ENCODE measurements at places on chromosomes 2 and 18.

DNA sequence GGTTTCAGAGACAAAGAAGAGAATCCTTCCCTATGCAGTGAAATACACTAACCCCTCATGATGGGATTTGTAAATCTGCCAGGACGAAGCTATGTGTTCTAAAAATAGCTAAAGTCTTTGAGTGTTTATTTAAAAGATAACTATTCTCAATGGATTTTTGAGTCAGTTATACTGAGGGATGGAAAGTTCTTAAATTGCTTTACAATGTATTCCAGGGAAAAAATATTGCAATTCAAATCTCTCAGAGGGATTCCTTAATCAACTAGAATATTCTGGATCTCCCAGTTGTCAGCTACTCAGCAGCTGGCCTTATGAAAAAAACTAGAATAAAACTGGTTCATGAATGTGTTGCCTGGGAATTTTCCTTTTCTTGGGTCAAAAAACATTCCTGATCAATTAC lies 312.4 kb downstream of the PLCL1 start:
- DNase-seq = no peak

DNA sequence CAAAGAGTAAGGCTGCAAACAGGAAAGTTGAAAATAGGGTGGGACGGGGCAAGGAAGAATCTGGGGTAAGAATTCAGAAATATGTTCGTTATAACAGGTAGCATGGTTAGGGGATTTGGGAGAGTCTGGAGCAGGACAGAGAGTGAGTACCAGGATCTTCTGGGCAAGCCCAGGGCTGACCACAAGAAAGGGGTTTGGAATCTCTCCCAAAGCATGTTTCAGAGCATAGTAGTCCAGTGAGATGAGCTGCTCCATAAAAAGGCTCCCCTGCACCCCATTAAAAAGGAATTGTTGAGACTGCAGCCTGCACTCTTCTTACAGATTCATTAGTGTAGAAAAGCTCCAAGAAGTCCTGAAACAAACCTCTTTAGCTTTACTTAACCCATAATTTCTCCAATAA lies 291.1 kb downstream of the MTX2 start:
- DNase-seq = no peak

DNA sequence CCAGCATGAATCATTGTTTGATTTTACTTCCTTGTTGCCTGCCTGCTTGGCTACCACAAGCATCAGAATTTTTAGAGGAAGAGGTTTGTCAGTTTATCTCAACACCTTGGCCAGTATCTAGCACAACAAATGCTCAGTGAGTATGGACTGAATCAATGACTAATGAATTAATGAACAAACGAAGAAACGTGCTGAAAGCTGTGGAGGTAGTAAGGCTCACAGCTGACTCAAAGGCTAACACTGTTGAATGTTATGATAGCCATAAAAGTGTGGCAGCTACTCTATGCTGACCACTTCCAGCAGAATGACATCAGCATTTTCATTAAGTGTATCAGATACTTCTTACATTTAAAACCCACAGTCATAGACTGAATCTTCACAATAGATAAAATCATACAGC lies 543.4 kb downstream of the IRS1 start:
- no peak for DNase-seq

GRCh38 chr18:35880788-35881455 lies 91.6 kb upstream of the RMP24 start:
- no peak for DNase-seq

- no peak for DNase-seq
These were observed 748.7 kb downstream of the RNF144A start for GRCh38 chr2:7665880-7666279.

DNA sequence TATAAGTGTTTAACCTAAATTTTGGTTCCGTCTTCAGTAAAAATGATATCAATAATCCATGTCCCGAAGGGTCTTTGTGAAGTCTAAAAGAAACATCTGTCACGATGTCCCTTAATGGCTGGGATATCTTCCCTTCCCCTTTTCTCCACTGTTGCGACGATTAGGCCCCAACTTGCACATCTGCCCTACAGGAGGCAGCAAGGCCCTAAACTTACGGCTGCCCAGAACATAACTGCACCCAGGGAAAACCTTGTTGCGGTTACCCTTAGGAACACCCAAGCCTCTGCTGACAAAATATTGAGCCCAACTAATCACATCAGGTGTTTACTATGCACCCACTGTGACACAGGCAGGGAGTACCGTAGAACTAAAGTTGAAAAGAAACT lies 1.3 kb upstream of the SMAD2 start:
- no peak for DNase-seq

DNA sequence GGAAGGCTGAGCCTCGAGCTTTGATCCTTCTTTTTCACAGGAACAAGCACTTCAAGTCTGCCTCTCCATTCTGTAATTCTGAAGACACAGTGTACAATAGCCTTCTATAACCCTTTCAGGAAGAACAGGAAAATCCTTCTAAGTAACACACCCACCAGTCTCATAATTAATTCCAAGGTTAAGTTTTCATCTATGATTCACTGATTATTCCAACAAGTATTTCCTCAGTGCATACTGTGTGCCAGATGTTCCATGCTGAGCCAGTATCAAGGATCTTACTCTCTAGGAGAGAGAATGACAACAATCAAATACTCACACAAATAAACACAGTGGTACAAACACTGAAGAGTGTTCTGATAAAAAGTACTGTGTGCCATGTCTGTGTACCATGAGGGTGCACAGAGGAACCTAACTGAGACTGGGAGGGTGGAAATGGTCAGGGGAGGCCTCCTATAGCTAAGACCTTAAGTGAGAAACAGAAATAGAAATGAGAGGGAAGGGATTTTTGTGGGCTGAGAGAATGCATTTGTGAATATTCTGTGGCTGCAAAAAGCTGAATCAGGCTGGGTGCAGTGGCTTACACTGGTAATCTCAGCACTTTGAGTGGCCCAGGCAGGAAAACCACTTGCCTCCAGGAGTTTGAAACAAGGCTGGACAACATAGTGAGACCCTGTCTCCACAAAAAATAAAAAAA lies 7.3 kb upstream of the MTLN start:
- no peak for DNase-seq

- DNase-seq = no peak
These were observed 73.3 kb upstream of the NT5C1B start for GRCh38 chr2:18662689-18663088.

- no peak for DNase-seq
These were observed 536.0 kb downstream of the TMX3 start for GRCh38 chr18:68178921-68179320.

DNA sequence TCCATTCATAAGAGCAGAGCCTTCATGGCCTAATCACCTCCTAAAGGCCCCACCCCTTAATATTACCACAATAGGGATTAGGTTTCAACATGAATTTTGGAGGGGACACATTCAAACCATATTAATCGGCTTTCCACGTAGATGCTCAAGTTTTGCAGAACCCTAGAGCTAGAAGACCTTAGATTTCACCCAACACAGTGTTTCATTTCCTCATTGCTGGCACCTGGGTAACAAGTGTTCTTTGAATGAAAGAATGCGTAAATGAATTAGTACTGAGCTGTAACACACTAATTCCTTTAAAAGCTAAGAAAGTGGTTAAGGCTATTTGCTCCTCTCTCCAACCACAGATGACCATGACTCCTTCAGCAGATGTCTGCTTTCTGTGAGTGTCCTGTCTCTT lies 252.5 kb downstream of the SMAD2 start:
- no peak for DNase-seq

DNA sequence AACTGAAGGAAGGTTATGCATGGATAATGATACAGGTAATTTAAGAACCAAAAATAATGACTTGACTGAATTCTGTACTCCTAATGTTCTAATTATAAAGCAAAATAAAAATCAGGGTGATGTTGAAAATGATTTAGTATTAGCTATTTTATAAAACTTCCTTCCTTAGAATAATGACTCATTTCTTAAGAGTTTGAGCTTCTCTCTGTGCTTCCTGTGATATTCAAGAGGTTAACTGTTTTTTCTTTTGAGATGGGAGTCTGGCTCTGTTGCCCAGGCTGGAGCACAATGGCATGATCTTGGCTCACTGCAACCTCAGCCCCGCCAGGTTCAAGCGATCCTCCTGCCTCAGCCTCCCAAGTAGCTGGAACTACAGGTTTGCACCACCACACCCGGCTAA lies 14.8 kb downstream of the HADHA start:
- no peak for DNase-seq

- DNase-seq = no peak
These were observed 141.3 kb upstream of the LYPD1 start for GRCh38 chr2:132811148-132811915.

DNA sequence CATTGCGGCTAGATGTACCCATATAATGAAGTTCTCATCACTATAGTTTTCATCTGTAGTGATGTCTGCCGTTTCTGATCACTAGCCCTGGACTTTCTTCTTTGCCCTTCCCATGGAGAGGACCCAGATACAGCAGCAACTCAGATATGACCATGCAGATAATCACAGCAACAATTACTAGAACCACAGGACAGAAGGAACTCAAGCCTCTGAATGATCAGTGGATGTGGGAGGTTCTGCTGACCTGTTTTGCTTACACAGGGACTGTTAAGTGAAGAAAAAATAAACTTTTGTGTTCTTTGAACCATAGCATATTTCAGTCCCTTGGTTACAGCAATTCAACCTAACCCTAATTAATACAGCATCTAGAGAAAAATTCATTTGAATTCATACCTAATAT lies 62.7 kb downstream of the ACVR1 start:
- no peak for DNase-seq

GRCh38 chr2:133063775-133064174 lies 393.8 kb upstream of the LYPD1 start:
- no peak for DNase-seq

DNA sequence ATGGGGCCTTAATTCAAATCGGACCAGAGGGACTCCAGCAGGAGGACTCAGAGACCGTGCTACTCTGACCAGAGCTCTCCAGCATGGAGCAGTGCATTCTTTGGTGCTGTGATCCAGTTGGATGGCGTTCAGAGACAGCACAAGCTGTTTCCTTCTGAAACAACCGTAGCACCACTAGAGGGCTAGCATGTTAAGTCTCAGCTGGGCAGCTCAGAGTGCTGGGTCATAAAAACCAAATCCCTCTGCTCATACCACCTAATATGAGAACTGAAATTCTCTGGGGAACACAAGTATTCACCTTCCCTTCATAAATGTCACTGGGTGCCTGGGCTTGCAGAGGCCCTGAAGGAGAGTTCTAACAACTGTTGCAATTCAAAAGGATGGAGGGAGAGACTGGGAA lies 97.7 kb upstream of the TFCP2L1 start:
- no peak for DNase-seq

GRCh38 chr18:49345931-49346696 lies 114.3 kb downstream of the DYM start:
- DNase-seq = no peak

DNA sequence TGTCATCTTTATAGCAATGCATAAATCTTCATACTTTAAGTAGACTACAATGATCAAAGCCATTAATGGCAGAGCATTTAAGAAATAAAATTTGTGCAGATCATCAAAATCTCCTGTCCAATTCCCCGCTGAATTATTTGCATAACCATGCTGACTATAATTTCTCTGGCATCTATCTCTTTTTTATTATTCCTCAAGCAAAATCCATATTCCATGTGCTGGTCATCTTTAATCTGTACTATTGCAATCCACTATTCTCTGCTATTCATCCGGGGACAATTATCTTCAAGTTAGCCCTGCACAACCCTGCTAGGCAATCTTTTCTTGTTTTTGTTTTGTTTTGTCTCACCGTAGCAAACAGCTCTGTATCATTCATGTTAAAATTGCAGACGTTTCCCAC lies 1469.6 kb upstream of the NXPH2 start:
- DNase-seq = no peak

GRCh38 chr2:63786471-63786870 lies 55.2 kb upstream of the UGP2 start:
- DNase-seq = no peak

GRCh38 chr2:239369631-239370161 lies 31.1 kb downstream of the HDAC4 start:
- peak; percentile 22 for DNase-seq

GRCh38 chr2:46873604-46874068 lies 42.0 kb downstream of the MCFD2 start:
- DNase-seq = no peak

DNA sequence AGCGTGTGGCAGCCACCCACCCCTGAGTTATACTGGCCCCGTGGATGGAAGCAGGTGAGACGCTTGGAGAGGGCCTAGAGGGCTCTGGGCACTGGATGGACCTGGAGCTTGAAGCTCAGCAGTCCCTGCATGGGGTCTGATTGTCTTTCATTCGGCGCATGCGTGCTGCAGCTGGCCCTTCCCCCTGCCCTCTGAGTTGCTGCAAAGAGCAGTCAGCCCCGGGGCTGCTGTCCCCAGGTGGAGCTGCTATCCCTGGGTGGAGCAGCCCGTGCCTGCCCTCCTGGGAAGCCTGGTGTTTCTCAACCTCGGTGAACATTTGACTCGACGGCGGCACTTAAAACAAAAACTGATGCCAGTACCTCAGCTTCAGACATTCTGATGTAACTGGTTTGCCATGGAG lies 29.6 kb downstream of the IGFBP5 start:
- no peak for DNase-seq

- no peak for DNase-seq
These were observed 358.4 kb upstream of the NRP2 start for GRCh38 chr2:205323929-205324328.

DNA sequence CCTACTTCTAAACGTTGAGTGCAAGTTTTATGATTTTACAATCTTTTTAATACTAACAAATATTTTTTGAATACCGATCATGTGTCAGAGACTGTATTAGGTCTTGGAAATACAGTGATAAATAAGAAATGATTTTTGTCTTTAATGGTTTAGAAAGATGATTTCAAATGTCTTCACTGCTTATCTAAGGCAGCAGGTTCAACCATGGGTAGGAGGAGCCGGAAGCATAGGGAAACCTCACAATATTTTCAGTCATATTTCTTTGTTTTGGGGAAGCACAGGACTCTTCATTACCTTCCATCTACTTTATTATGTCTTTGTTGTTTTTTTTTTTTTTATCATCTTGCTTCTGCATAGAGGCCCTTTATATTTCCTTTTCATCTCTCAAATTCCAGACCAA lies 165.2 kb upstream of the EPC2 start:
- DNase-seq = no peak

DNA sequence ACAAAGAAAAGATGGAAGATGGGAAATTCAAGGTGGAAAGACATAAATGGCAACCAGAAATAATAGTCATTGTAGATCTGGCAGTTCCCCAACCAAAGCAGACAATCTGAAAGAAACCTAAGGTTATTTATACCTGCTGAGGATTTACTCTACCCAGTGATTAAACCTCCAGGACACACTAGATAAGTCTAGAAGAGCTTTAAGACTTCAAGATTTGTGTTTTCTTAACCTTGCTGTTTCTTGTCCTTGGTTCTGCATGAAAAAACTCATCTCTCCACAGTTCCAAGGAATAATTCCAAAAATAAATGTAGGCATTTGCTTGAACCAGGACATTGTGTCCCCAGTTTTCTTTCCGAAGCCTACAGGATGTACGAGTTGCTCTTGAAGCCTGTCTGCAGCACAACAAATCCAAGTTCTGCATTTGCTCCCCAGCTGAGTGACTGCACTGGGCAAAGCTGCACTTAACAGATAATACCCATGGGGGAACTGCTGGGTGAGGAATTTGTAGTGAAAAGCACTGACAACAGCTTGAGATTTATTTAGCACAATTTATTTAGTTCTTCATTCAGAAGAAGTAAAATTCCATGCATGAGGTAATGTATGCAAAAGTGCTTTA lies 19.8 kb downstream of the DTNA start:
- DNase-seq = no peak

Data from activated CD8-positive, alpha-beta memory T cell treated with anti-CD3 and anti-CD28 coated beads for 1 hour (primary cell).